ENCODE measurements at places on chromosomes 4 and X.

GRCh38 chr4:88908003-88908402 is 149.0 kb downstream of the FAM13A start:
- DNase-seq: no peak

DNA sequence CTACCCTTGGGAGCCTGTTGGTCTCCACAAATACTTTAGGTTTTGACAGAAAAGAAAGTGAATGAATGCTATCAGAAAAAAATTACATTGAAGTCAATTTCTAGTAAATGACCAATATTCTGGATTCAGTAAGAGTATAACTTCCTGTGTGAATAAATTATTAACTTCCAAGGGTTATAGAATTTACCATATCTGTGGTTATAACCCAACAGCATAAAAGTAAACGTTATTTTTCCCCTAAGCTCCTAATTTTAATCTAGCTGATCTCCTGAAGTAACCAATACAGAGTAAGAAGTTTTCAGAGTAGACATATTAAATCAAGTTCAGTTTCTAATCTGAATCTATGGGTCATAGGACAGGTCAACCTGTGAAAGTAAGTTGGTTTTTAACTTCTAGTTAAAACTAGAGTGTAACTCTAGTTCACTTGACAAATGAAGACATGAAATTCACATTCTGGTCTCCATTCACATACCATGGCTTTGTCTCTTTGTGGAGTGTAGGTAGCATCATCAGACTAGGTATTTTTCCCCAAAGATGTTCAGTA is 22.8 kb downstream of the DTHD1 start:
- no peak for DNase-seq

- no peak for DNase-seq
These were observed 4.6 kb downstream of the DUSP9 start for GRCh38 chrX:153651540-153652079.

GRCh38 chr4:17736484-17736883 is 44.9 kb downstream of the FAM184B start:
- no peak for DNase-seq

DNA sequence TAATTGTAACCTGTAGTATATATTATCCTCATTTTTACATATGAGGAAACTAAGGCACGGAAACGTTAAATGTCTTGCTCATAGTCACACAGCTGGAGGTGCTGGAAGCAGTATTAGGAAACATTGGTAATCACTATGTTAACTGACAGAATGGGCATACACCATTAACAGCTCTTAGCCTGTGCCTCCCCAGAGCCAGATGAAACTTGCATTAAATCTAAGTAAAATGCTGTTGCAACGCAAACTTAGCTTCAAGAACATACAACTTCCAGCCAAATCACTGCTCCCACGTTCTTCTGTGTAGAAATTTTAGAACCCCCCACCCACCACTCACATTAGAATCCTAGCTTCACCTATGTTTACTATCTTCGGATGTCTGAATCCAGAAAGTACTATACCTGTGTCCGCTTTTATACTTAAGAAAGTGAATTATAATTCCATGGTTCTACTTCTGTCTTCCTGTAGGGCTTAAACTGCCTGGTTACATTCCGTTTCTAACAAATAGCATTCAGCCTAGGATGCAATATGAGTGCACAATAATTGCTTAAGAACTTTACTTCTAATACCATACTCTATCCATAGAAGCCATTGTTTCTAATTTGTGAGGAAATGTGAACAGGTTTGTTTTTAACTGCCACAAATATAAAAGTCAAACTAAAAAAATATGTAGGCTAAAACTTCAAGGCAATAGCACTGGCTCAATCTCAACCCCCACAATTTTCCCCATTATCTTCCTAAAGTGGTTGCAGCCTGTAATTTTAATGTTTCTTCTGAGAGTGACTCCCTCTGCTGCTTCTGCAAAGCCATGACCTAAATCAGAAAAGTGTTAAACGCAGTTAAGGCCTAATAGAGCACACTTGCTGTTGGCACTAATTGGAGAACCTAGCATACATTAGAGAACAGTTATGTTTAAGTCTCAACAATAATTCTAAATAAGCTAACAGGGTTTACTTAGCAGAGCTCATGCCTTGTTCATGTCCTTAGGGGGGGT is 4.4 kb downstream of the UNC5C start:
- no peak for DNase-seq

DNA sequence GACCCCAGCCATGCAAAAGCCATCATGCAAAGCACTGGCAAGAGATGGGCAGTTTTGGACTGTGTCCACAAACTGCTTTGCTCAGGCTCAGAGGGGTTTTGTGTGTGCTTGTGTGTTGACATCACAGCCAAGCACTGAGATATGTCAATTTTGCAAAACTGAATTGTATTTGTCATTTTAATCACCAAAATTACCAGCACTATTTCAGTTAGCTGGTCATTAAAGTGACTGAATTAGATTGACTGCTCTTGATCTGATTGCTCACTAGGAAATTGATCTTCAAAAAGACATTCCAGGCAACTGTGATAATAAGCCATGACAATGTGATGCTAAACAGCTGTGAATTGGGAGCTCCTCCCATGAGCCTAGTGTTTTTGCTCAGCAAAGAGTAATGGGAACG is 337.3 kb upstream of the GNPDA2 start:
- DNase-seq: no peak

- DNase-seq: peak; percentile 2
These were observed 712.4 kb downstream of the IL1RAPL1 start for GRCh38 chrX:29299684-29300083.

GRCh38 chr4:139524062-139524631 is 31.9 kb downstream of the SETD7 start:
- DNase-seq: no peak

- DNase-seq: no peak
These were observed 20.8 kb downstream of the ATP5ME start for GRCh38 chr4:653080-653821.

DNA sequence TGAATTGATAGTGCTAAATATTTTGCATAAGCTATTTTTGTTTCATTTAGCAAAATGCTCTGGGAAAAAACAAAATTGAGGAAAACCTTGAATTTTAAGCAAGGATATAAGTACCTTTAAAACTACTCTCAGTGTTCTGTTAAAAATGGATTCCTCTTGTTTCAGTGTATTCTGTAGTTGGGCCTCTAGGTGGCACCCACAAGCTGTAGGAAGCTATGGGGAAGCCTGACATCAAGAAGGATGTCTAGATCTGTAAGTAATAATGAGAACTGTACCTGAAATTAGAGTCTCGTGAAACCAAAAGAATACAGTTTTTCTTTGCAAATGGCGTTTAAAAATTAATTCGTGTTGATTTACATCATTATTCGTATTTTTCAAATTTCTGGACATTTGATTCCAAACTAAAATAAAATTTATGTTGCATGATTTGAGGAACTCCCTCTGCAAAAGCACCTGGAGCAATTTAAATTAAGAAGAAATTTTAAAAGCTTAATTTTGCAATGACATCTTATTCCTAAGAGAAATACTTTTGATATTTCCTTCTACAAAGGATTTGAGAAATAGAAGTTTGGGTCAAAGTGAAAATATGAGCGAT is 51.2 kb downstream of the TMPRSS11E start:
- peak; percentile 65 for DNase-seq

GRCh38 chr4:56414135-56414670 is 21.2 kb downstream of the PPAT start:
- DNase-seq: no peak

DNA sequence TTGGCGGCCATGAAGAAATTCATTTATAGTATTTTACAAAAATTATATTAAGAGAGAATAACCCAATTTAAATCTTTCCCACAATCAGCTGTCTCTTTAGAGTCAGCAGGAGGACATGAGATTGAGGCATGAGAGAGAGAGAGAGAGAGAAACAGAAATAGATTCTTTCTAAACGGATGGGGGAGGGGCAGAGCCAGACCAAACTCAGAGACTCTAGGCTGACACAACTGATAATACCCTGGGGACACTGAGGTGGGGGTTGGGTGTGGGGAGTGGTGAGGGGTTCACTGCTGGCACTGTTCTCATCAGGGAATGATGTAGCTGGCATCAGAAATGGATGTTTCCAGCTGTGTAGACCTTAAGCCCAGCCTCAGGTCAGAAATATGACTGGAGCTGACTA is 20.5 kb upstream of the HOPX start:
- DNase-seq: no peak

DNA sequence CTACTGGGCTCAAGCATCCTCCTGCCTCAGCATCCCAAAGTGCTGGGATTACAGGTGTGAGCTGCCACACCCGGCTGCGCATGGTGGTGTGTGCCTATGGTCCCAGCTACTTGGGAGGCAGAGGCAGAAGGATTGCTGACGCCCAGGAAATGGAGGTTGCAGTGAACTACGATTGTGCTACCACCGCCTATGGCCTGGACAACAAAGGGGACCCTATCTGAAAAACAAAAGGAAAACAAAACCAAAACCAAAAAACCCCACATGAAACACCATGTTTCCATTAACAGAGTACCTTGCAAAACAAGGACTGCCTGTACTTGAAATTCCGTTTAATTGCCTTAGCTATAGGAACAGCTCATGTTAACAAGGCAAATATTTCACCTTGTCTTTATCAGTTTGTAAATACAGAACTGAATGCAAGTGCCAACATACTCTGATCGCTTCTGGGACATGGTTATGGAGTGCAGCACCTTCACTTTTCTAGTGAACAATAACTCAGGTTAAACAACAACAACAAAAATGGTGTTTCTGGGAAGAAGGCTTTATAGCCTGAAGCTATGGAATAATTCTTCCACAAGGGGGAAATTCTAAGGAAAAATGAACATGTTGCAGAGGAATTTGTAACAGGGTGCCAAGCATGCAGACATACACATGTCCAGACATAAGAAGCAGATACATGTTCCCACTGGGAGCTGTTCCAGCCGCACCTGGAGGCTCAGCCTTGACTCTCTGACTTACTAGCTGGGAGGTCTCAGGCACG is 73.2 kb upstream of the STS start:
- no peak for DNase-seq

DNA sequence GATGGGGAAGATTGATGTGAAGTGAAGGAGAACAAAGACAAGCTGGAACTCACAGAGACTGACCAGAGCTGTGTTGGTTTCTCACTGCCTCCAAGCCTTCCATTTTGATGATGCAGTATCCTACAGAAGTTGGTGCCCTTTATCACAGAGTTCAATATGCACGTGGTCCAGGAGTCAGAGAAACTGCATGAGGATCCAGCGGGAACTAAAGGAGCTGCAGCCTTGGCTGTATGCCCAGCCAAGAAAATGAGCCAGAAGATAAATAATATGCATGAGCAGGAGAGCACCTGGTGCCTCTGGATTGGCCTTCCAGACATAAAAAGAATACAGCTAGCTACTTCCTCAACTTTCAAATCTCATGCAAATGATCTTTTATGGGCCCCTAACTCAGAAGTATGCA is 44.3 kb upstream of the DCLK2 start:
- DNase-seq: peak; percentile 0

DNA sequence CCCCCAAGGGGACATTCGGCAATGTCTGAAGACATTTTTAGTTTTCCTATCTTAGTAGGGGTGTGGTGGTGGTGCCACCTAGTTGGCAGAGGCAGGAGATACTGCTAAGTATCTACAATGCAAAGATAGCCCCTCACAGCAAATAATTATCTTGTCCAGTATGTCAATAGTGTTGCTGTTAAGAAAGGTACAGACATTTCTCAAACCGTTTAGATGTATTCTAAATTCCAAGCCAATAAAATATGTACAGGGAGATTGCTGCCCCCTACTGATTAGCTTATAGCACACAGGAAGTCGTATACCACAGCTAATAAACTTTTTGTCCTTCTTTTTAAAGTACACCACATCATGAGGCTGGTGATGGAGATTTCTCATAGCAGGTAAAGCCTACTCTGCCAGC is 260.5 kb downstream of the TMA16 start:
- DNase-seq: no peak

- no peak for DNase-seq
These were observed 704.4 kb downstream of the PCDH19 start for GRCh38 chrX:99705701-99706100.

- peak; percentile 79 for DNase-seq
These were observed 96.3 kb upstream of the NOCT start for GRCh38 chr4:138919094-138919936.

DNA sequence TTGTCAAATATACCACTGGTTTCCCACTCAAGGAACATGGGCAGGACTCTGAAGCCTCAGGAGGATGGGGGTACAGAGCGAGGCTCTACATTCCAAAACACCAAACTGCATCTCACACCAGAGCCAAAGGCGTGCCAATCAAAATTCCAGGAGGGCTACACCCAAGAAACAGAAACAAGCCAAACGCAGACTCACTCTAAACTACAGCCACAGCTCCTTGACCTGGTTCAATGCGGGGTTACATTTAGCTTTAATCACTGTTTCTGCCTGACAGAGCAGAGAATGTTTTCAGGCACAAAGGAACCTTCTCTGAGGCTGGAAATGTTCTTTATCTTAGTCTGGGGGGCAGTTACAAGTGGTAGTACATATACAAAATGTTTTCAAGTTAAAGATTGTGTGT is 2121.5 kb upstream of the AGA start:
- DNase-seq: no peak

- no peak for DNase-seq
These were observed 159.2 kb upstream of the SLC7A11 start for GRCh38 chr4:138401334-138401733.

DNA sequence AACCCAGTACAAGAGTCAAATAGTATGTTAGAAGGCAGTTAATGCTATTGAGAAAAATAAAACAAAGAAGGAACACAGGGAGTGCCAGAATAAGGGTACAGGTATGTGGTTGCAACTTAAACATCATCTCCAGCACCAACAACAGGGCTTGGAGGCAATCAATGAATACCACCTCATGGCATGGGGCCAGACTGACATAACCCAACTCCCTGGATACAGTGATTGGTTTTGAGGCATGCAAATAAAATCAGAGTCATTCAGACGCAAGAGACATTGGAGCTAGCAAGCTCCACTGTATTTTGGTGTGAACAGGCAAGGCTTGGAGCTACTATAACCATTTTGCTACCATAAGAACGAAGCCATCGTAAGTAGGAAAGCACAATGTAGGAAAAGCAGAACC is 56.7 kb downstream of the PPP3CA start:
- DNase-seq: no peak

GRCh38 chr4:55993994-55994663 is 45.4 kb downstream of the CEP135 start:
- no peak for DNase-seq

DNA sequence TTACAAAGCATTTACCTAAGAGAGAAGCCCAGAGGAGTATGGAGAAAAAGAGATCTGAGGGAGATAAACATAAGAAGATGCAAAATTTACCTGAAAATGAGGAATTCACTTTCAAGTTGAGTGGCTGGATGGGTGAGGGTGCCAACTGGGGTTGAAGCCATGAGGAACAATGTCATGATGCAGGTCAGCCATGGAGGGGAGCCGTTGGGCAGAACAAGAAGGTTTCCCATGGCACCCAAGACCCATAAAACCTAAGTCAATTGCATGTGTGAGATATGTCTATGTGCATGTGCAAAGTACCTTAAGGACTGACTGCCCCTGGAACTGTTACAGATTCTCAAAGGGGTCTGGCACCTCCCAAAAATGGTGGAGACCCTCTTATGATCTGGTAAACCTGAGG is 46.6 kb upstream of the PRRG1 start:
- peak; percentile 44 for DNase-seq
